ENCODE measurements at places on chromosomes 16 and 17.
A peak's percentile ranks its signal among the peaks of the same experiment; 100 is the strongest.

DNA sequence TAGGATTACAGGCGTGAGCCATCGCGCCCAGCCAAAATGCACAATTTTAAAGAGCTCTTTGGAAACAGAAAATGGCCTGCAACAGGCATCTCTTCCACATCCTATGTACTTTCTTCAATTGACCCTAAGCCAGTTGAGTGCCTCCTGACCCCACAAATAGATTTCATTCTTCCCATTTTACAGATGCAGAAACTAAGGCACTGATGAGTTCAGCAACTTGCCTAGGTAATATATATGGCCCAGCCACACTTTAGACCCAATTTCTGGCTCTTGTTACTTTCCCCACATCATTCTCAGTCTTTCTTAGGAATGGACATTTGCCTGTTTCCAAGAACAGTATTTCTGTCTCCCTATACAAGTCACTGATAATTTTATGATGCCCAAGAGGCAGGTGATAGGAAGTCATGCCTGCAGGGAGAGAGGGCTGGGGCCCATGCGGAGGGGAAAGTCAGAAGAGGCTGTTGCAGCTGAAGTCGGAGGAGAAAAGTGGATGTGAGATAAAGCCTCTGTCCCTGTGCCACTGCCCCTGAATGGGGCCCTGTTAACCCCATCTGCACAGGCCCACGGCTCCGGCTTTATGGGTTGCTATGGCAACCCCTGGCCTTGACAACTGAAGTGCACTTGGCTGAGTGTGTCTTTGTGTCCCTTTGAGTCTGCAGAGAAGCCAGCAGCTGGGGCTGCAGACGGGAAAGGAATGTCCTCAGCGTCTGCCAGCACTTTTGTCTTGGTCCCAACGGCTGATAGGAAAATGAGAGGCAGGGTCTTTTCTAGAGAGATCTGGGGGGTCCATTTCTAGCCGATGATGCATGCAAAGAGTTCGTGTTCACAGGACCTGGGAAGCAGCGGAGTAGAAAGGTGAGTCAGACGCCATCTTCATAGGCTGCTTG lies 45.9 kb downstream of the ABAT start:
- DNase-seq = peak; percentile 92

DNA sequence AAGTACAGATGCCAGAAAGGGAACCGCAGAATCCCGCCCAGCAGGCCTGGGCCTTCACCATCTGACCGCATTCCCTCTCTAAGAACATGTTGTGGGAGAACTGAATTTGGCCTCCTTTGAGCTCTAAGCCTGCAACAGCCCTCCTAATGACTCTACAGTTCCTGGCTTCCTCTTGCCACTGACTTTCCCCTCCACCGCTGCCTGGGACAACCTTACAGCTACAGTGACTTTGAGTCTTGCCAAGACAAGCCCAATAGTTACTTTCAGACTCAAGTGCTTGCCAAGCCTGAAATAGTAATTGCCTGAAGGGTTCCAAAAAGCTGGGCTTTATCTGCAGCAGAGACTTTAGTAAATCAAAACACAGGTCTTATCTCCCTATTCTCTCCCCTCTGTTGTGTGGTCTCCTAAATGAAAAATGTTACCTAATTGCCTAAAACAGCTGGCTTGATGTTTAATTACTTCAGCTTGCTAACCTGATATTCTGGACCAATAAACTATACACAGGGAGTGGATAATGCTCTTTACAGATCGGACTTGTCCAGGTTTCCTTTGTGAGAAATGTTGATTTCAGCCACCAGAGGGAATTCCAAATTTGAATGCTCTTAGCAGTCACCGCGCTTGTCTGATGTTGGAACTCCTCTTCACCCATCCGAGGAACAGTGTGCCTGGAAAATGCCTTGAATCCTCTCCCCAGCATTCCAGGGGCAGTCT lies 85.1 kb upstream of the TBX2 start:
- DNase-seq = peak; percentile 53

- DNase-seq = no peak
Measured at GRCh38 chr16:66913081-66913480, 5.6 kb downstream of the CDH16 start.

DNA sequence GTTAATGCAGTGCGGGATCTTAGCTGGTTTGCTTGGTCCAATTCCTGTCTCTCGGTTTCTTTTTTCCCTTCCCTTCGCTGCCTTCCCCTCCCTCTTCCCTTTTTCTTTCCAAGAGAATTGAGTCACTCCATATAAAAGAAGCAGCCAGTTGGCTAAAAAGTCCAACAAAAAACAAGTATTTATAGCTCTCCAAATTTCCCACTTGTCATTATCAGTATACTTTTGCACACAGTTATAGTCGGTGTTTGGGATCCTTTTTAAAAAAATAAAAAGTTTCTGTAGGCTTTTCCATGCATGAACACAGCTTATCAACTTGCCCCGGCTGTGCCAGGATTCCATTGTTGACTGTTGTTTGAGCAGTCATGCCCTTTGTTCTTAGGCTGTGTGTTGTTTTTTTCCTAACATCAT lies 24.9 kb downstream of the HMOX2 start:
- DNase-seq = no peak

GRCh38 chr16:70653809-70654771 lies 7.7 kb downstream of the IL34 start:
- DNase-seq = peak; percentile 87

DNA sequence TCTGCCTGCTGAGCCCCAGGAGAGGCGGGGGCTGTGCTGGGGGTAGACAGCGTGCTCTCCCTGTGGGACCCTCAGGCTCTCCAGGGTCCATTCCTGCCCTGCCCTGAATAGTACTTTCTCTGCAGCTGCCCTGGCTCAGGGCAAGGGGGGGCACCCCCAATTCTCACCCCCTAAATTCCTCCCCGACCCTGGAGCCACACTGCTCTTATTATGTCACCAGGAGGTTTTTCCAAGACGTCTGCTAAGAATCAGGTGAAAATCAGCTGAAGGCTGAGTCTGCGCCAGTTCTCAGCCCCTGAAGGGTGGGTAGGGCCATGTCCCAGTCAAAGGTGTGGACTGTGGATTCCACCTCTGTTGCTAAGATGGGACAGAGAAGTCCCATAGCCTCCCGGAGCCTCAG lies 49.9 kb upstream of the MAP3K14 start:
- DNase-seq = no peak

GRCh38 chr17:1108478-1108764 lies 71.4 kb downstream of the ABR start:
- no peak for DNase-seq

GRCh38 chr17:67090341-67090740 lies 46.0 kb downstream of the CACNG1 start:
- DNase-seq = no peak

Data from SJCRH30 (cell line).